ENCODE measurements at places on chromosomes 3 and 15.
A peak's percentile ranks its signal among the peaks of the same experiment; 100 is the strongest.

DNA sequence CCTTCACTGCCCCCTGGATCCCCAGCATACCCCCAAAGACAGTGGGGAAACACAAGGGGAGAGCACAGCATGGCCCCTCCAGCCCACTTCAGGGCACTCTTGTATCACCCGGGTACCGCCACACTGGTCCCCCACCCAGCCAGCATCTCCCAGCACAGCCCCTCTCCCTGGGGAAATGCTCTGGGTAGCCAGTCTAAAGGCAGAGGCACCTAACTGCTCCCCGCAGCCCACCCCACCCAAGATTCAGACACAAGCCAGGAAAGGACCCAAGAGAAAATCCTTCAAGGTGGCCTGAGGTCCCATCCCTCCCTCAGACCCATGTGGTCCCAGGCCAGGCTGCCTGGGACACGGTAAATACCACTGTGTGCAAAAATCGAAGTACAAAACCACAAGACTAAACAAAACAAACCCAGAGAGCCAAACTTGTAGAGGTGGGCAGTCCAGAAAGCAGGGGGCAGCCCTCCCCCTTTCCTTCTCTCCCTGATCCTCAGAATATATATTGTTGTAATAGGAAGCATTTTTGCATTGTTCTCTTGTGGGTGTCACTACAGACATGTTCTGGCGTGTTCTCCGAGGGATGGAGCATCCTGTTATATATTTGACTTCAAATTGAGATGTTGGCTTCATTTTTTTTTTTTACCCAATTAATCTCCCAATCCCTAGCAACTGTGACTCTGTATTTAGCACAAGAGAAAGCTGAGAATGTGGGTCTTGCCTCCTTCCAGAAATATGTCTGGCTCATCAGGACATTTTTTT, 51.7 kb downstream of the GRIP2 start:
- DNase-seq: no peak

DNA sequence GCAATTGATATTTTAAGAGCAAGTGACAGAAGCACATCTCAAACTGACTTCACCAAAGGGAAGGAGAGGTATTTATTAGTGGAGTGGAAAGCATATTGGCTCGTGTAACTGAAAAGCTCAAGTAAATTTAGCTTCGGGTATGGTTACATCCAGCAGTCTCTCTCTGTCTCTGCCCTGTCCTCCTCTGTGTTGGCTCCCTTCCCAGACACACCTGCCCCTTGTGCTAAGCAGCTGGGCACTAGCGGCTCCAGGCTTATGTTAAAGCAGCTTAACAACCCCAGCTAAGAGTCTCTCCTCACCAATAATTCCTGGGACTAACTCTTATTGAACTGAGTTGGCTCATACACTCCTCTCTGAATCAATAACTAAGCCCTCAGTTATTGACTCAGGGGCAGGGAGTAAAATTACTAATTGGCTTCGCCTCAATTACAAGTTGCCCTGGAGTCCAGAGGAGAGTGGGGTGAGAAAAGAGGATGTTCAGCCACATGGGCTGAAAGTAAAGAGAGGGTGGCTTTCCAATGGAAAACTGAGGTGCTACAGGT, 12.8 kb upstream of the SH3BP5 start:
- peak; percentile 98 for DNase-seq

DNA sequence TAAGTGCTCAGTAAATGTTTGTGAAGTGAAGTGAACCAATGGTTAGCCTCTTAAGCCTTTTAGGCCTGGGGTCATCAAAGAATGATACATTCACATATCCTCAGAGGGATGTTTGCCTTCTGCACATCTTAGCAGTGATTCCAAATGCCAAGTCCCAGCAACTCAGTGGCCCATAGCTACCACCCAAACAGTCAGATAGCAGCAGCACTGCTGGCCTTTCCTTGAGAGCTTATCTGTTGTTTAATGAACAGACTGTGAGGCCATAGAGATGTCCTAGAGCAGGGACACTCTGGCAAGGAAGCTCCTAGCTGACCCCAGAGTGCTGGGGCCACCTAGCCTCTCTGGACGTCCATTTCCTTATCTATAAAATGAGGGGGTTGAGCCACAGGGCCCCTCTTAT, 86.8 kb downstream of the CYP19A1 start:
- DNase-seq: no peak

DNA sequence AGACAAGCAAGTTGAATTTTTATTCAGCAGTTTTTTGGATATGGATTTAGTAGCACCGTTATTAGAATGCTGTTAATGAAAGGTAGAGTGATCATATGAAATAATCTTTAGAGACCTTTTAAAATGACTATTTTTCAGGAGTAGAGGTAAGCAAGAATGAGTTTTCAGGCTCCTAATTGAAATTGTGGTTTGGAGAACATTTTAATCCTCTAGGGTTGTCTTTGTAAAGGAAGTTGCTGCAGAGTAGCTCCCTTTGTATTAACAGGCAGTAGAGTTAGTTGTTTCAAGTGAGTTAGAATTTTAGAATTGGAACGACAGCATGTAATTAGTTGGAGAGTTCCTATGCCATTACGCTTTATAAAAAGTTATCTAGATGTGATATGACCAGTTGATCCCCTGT, 27.2 kb upstream of the EDEM1 start:
- no peak for DNase-seq

- DNase-seq: no peak
Measured at GRCh38 chr15:51223771-51224229, 114.6 kb downstream of the CYP19A1 start.

GRCh38 chr15:67103869-67104268, 38.5 kb downstream of the SMAD3 start:
- no peak for DNase-seq

DNA sequence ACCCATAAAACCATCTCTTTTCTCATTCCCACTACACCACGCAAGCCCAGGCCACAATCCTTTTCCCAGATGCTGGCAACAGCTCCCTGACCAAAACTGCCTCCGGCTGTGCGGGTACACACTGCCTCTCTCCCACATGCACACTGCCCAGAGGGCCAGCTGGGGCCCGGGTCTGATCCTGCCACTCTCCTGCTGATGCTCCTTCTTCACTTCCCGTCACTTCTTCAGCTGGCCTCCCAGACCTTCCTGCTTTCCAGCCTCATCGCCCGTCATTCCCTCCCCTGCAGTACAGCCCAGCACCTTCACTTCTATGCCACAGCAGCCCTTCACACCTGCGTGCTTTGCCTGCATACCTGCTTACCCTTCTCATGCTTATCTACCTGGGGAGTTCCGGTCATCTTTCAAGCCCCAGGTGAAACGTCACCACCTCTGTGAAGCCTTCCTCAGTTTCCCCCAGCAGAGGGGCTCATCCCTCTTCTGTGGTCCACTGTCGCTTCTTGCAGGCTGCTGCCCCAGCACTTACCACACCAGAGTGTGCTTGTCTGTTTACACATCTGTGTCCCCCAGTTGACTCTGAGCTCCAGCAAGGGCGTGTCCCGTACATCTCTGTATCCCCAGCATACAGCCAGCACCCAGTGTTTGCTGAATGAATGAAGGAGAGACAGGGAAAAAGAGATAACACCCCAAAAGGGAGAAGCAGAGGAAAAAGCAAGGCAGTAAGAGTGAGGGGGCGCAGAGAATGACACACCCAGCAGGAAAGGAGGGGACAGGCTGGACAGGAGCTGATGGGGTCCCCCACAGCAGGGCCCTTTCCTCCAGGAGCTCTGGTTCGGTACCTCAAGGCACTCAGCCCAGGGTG, 22.2 kb downstream of the GRAMD2A start:
- DNase-seq: no peak

DNA sequence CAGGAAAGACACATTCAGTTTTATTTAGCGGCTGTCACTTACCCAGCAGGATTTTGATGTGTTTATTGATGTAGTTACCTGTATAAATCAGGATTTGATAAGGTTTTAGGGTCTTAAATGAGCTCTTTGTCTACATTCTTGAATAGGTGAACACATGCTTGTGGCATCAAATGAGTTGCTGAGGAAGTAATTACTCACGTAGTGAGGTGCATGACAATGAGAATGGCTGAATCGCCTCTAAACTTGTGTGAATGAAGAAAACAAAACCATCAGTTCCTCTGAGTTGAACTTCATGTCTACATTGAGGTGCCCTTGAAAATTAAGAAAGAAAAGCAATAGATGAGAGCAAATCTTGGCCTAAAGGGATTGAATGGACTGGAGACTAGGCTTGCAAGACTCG, 245.6 kb upstream of the SATB1 start:
- DNase-seq: no peak

GRCh38 chr3:183313351-183313750, 60.3 kb downstream of the B3GNT5 start:
- no peak for DNase-seq

GRCh38 chr15:86620641-86621349, 541.1 kb downstream of the AGBL1 start:
- DNase-seq: no peak

- DNase-seq: no peak
Measured at GRCh38 chr3:3855056-3855455, 55.8 kb downstream of the LRRN1 start.

DNA sequence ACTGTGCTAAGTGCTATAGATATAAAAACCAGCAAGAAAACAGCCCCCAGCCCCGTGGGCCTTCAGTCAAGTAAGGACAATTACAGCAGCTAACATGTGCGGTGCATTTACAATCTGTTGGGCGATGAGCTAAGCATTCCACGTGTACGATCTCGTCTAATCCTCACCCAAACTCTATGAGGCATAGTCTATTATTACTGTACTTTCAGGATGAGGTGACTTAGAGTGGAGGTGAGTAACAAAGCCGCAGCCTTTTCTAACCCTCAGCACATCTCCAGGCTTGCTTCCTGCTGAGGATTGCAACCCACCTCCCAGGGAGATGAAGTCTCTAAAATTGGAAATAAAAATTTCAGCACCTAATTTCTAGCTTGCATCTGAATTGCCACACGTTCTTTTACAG, 53.2 kb upstream of the MCF2L2 start:
- DNase-seq: no peak

DNA sequence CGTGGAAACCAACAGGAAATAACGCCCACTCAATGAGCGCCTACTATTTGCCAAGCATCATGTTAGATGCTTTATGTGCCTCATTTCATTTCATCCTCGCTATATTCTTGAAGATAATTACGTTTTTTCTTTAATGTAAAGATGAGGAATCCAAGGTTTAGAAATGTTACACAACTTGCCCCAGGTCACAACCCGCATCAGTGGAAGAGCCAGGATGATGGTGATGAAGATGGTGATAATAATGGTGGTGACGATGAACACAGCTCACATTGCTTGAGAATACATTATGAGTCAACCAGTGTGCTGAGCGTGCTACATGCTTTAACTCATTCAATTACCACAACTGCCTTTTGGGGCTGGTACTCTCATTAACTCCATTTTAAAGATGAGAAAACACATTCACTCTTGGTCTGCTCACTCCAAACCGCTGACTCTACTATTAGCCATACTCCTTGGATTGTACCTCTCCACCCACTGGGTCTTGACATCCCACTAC, 21.5 kb upstream of the MYO1E start:
- no peak for DNase-seq

DNA sequence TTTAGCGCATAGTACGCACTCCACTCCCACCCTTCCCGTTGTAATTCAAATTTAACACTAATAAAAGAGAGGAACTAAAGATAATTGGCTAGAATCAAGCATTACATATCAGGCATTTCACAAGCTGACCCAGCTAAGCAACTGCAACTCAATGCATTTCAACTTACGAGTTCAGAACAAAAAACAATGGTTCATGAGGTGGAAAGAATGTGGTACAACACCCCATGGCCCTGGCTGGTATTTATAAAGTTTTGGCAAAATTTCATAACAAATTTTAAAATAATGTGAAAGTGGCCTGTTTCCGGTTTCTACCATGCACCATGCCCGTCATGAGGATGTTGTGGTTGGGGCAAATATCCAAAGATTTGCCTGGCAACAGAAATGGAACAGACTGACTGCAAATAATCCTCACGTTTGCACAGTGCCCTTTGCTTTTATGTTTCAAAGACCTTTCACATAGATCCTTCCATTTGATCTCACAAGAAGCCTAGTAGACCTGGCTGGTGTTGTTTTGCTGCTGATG, 455.3 kb upstream of the NR2F2 start:
- no peak for DNase-seq

- no peak for DNase-seq
Measured at GRCh38 chr15:48602358-48603122, 43.0 kb downstream of the FBN1 start.

DNA sequence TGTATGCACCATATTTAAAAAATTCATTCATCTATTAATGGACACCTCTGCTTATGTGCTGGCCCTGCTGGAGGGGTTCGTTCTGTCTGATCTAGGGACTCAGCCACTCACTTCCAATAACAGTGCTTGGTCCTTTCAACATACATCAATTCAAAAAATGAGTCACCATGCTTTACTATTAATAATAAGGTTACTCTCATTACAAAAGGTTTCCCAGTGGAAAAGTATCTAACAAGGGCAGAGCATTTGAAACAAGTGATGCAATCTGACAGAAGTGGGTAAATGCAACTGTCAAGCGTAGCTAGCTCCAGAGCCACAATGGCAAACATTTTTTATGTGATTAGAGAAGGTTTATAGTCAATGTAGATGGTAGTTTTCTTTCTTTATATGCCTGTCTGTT, 67.9 kb upstream of the TNIK start:
- DNase-seq: no peak

DNA sequence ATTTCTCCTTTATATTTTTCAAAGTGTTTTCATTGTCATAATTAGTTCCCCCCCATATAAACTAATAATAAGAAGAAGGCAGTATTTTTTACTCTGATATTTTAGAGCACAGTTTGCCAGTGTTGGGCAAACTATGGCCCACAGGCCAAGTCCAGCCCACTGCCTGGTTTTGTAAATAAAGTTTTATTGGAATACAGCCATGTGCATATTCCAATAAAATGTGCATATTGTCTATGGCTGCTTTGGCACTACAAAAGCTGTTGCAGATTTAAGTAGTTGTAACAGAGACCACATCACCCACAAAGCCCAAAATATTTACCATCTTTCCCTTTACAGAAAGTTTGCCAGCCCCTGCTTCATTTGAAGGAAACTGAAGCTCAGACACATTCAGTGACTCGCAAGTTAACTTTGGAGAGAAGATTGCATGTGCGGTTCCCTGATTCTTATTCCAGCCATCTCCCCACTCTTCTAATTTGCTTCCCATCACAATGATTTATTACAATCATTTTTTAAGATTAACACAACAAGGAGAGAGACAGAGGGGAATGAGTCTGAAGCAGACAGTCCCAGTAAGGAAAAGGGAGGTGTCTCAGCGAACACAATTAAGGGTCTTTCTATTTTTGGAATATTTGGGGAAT, 48.9 kb downstream of the RFTN1 start:
- DNase-seq: no peak

GRCh38 chr3:34783876-34784275, 855.4 kb upstream of the ARPP21 start:
- DNase-seq: no peak

Data from NCI-H1092 treated with DMSO at 0.1 percent for 48 hours (cell line).